ENCODE measurements at places on chromosomes 12 and 14.

DNA sequence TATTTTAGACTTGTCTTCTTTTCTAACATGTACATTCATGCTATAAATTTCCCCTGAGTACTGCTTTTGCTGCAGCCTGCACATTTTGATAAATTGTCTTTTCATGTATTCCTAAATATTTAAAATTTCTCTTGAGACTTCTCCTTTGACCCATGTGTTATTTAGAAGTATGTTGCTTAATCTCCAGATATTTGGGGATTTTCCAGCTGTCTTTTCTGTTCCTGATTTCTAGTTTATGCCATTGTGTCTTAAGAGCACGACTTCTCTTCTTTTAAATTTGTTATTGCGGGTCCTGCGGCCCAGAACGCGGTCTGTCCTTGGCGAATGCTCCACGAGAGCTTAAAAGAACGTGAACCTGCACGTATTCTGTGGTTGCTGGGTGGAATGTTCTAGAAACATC lies 136.4 kb downstream of the KIF26A start:
- no peak for DNase-seq

DNA sequence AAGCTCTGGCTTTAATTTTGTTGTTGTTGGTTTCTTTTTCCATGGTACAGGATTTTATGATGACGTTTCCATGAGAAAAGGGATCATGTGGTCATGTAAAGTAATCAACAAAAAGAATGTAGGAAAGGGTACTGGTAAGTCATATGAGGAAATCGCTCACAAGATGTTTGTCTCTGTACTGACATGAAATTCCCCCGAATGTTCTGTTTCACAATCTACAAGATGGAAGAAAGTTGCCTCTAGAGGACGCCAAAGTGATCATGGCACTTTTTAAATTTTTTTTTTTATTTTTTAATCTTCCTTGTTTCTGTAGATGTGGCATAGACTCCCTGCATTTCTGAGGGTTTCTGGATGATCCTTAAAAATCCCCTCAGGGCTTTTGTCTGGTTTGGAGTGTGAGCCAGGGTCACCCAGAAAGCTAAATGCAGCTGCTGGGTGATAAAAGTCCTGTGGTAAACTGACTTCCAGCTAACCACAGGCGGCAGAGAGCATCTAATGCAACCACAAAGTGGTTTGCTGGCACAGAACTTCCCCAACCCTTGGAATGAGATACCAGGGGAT lies 393.5 kb downstream of the CCDC91 start:
- DNase-seq, result no peak

DNA sequence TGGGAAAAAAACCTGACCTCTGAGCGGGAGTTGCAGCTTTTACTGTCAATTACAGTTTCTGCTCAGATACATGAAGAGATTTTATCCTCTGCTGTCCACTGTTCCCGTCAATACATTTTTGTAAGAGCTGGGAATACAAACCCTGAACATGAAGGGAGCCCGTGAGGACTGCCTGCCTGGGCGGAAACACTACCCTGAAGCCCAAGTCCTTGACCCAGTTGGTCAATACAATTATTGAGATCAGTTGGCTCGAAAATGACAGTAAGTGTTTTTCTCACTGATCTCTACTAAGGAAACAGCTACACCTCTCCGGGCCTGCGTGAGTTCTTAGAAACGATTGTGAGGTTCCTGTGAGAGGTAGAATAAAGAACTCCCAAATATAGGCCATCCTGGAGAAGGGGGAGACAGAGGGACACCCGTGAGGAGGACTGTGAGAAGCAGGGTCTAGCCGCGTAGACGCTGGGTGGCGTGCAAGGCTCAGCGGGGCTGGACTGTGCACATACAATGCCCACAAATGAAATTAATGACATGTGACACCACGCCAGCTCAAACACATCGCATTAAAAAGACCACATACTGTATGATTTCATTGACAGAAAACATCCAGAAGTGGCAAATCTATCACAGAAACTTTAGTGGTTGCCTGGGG lies 509.5 kb downstream of the TMEM132D start:
- DNase-seq, result no peak

DNA sequence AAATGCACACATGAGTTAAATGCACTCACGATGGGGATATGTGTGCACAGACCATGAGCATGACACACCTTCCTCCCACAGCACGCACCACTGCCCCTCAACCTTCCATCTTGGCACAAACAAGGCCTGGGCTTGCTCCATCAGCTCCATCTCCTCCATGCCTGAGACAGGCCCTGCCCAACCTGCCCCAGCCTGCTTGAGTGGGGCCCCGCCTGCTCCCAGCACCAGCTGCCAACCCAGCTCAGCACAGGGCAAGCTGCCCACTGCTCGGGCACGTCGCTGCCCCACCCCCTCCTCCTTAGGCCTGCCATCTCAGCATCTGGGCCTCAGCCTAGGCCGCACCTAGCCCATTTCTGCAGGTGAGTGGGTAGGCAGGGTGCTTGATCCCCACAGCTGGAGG lies 27.6 kb upstream of the KRT78 start:
- DNase-seq, result no peak

DNA sequence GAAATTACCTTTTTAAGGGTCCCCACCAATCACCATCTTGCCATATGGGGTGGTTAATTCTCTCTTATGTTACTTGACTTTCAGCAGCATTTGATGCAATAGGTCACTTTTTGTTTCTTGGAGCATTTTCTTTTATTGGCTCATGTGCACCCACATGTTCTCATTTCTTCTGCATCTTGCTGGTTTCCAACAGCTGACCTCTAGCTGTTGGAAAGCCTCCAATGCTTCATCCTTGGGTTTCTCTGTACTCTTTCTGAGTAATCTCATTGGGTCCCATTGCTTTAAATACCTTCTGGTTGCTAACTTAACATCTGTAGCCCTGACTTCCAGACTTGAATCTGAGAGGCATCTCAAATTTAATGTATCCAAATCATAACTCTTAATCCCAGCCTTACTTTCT lies 116.8 kb downstream of the CRADD start:
- no peak for DNase-seq

- no peak for DNase-seq
Observed at GRCh38 chr12:51205350-51205749, 12.5 kb downstream of the POU6F1 start.

- no peak for DNase-seq
Observed at GRCh38 chr14:98997526-98998205, 274.3 kb downstream of the BCL11B start.

GRCh38 chr12:78470354-78471195 lies 394.0 kb upstream of the SYT1 start:
- DNase-seq, result no peak

DNA sequence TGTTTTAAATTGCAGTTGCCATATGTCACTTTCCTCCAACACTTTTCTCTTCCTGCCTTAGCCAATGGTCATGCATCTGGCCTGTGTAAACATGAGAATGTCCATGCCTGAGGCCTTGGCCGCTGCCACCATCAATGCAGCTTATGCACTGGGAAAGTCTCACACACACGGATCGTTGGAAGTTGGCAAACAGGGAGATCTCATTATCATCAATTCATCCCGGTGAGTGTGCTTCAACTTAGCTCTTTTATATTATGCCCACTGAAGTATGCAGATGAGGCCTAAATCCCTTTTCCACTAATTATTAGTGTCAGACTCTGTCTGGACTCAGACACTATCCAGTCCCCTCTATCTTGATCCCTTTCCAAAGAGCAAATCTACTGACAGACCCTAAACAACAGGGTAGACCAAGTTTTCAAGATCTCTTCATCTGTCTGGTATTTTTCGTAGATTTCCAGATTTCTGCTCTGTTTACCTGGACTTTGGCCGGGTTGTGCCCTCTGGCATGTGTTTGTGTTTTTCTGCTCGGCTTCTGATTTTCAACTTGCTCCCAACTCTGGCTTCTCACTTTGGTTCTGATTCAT lies 23.2 kb downstream of the AMDHD1 start:
- no peak for DNase-seq

- DNase-seq, result no peak
Observed at GRCh38 chr14:56809270-56810146, 771 bp downstream of the OTX2 start.

- DNase-seq, result no peak
Observed at GRCh38 chr12:124277394-124278241, 17.3 kb upstream of the RFLNA start.

- no peak for DNase-seq
Observed at GRCh38 chr12:211639-212414, 2.1 kb downstream of the SLC6A12 start.

- DNase-seq, result no peak
Observed at GRCh38 chr14:45641541-45641940, 388.5 kb upstream of the MIS18BP1 start.

DNA sequence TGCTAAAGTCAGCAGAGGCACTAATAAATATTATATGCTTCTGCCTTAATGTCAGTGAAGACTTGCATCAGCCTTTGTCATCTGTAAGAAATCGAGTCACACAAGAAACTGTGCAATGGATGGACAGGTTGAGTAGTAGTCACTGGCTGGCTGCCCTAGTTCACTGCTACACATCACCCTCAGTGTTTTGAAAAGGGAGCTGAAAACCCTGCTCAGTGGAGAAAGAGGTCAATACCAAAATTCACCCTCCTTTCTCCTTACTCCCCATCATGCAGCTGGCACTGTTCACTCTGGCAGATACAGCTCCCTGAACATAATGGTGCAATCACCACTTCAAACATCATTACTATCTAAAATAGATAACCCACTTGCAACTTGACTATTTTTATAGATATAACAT lies 6.6 kb downstream of the ANKS1B start:
- no peak for DNase-seq

- no peak for DNase-seq
Observed at GRCh38 chr12:23895792-23896218, 53.7 kb downstream of the SOX5 start.

GRCh38 chr12:2484141-2484776 lies 310.5 kb upstream of the FKBP4 start:
- no peak for DNase-seq

DNA sequence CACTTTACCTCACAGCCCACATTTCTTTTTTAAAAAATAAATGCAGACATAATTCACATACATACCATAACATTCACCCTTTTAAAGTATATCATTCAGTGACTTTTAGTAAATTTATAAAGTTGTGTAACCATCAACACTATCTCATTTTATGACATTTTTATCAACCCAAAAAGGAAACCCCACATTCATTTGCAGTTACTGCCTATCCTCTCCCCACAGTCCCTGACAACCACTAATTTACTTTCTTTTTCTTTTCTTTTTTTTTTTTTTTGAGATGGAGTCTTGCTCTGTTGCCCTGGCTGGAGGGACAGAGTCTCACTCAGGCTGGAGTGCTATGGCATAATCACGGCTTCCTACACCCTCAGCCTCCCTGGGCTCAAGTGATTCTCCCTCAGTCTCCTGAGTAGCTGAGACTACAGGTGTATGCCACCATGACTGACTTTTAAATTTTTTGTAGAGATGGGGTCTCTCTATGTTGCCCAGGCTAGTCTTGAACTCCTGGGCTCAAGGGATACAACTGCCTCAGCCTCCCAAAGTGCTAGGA lies 1.5 kb upstream of the EP400 start:
- peak; percentile 17 for DNase-seq

DNA sequence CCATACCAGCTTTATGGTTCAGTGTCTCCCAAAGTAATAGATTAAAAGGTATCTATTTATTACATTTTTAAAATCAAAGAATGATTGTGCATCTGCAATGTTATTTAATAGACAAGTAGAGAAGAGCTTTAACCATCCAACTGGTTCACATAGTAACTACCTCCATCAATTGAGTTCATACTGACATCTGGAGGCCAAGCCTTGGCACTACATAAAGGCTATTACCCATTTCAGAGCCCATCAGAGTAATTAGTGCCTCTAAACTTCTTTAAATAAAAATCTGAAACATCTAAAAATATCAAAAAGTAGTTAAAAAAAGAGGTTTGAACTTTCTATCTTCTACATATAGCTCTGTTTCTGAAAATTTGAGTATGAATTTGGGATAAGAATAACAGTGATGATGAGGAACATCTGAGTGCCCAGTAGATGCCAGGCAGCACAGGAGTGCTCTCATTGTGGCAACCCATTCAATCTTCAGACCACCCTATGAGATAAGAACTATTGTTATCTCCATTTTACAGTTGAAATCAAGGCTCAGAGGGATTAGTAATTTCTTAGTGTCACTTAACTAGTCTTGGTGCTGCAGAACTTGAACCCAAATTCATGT lies 132.9 kb upstream of the DAAM1 start:
- peak; percentile 54 for DNase-seq

- DNase-seq, result no peak
Observed at GRCh38 chr14:76917158-76917596, 91.0 kb downstream of the LRRC74A start.

- DNase-seq, result no peak
Observed at GRCh38 chr12:26043135-26044006, 81.5 kb downstream of the BHLHE41 start.

GRCh38 chr12:3313066-3313465 lies 177.9 kb upstream of the PRMT8 start:
- DNase-seq, result no peak

All from activated naive CD4-positive, alpha-beta T cell treated with anti-CD3 and anti-CD28 coated beads, Interleukin-2, amount 10 ng/mL, durations not matched to agents 7 days and 5 days (primary cell).